KG1 (cell line): ENCODE measurements at places on chromosomes 6 and 20.
A peak's percentile ranks its signal among the peaks of the same experiment; 100 is the strongest.

GRCh38 chr6:132161283-132161682, 210.1 kb upstream of the CCN2 start:
- DNase-seq, result no peak

DNA sequence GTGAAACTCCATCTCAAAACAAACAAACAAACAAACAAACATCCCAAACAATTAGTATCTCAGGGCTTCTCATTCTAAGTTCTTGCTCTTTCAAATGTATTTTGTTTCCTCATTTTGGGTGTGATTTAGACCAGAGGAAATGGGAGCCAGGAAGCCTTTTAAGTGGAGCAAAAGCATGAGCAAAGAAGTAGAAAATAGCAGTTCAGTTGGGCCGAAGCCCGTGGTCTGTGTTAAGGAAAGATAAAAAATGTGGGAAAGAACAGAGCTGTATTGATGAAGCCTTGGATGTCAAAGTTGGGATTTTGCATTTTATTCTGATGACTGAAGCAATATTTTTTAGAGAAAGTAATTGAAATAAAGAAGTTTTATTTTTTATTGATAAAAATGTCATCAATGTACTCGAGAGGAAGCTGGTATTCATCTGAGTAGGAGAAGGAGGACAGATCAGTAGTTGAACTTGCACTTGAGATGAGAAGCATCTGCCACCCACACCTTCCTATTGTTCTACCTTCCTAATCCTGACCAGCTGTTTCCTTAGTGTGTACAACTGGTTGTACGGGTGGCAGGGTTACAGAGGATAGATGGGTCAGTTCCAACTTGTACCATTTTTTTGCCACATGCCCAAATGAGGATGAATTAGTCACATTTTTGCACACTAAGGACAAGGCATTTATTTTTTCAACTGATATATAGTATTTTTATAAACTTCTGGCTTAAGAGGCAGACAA, 56.1 kb downstream of the KIAA0408 start:
- no peak for DNase-seq

- no peak for DNase-seq
Observed at GRCh38 chr20:48259456-48259855, 474.2 kb upstream of the SULF2 start.

DNA sequence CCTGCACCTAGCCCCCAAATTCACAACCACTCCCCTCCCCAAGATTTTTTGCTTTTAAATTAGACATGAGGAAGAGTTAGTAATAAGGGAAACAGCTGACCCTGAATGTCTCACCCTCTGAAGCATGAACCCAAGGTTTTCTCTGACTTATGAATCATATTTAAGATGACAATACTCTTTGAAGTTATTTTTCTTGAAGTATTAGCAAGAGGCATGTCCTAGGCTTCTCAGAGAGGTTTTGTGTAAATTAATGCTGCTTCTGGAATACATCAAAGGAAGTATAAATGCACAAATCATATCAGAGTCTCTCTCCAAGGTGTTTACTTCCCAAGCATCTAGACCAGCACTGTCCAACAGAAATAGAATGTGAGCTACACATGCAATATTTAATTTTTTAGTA, 408.1 kb upstream of the MARCKS start:
- no peak for DNase-seq

GRCh38 chr6:149895833-149896271, 2.1 kb downstream of the RAET1E start:
- peak; percentile 58 for DNase-seq

DNA sequence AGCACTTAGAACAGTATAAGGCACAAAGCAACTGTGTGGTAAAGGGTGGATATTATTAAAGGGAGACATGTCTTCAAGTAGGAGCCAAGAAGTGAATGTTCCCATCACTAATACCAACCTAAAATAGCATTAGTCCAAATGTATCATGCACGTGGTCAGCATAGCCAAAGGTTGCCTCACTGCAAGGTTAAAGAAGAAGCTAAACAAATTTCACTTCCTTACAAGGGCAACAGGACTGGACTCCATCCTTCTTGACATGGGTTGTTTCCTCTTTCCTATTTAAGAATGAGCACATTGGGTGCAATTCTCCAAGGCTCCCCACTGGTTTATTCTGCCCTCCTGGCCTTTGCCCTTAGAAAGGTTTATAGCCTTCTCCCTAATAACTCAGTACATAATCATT, 186.7 kb downstream of the PHACTR1 start:
- DNase-seq, result no peak
